ENCODE measurements at places on chromosomes 7 and 10.

GRCh38 chr10:116888380-116889055 is 39.2 kb downstream of the ENO4 start:
- no peak for DNase-seq

DNA sequence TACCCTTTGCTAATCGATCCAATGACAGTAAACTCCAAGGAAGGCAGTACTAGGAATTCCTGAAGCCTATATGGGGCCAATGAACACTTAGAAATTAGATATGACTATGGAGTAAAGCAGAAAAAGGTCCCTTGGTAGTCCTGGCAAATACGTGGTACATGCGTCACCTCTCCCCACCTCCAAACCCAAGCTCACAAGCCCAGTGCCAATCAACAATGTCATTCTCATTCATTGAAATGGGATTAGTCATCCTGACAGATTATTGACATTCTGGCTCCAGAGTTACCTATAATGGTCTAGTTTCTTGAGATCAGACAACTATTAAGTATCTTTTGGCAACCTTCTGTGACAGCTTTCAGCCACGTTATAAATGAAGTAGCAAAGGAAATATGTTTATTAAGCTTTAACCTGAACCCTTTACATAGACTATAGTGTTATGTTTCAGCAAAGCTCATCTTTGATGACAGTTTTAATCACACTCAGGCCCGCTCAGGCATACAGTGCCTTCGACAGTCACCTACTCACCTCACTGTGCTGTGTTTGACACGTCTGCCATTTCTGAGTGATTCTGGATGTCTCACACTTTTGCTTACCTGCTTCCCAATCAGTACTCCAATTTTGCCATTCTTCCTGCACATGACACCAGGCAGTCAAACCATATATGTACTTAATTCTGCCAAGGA is 69.6 kb upstream of the ADO start:
- no peak for DNase-seq

GRCh38 chr10:23362069-23362830 is 17.7 kb upstream of the C10orf67 start:
- DNase-seq, result no peak

DNA sequence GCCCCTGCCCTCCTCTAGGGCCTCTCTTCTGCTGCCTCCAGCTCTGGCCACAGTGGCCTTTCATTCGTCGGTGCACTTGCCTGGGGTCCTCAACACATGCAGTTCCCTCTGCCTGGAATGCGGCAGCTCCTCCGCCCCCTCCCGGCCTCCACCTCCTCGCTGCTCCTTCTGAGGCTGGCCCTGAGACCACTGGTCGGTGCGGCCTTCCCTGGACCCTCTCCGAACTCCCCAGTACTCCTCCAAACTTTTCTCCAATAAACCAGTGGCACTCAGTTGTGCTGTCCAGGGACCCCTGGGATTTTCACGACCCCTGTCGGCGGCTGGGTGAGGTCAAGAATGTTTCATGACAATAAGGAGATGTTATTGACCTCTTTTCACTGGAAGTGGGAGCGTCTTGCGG is 53.5 kb downstream of the BMS1 start:
- DNase-seq, result no peak

DNA sequence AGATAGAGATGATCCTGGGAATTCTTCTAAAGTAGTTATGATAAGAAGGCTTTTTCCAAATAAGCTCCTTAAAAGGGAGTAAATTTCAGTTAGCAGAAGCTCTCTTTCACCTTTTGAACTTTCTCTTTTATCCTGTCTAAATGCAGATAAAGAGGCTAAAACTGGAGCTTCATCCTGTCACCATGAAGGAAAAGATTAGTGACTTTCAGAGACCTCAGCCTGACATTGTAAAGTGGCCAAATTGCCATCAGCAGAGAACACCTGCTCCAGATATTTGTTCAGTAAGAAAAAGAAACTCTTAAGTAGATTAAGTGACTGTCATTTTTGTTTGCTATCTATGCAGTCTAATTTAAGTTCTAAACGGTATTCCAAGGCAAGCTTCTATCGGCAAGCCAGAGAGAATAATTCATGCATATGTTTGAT is 18.3 kb downstream of the VWDE start:
- no peak for DNase-seq

GRCh38 chr7:48387932-48388331 is 216.7 kb downstream of the ABCA13 start:
- no peak for DNase-seq

- no peak for DNase-seq
Measured at GRCh38 chr10:132044803-132045202, 20.9 kb upstream of the JAKMIP3 start.

DNA sequence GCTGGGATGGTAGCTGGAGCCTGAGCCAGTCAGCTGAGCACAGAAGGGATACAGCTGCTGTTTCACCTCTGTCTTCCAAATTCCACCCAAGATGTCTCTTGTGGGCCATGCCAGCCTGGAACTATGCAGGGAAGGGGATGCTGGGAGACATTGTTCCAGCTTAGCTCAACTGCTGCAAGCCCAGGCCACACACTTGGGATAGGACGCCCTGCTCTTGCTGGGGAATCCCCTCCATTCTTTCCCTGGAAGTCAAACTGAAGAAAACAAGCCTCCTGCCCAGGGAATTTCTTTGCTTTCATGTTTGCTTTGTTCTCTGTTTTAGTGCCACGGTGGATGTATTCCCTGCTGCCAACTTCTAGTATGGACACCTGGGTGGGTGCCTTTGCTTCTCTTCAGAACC is 55.2 kb upstream of the CDK13 start:
- no peak for DNase-seq

DNA sequence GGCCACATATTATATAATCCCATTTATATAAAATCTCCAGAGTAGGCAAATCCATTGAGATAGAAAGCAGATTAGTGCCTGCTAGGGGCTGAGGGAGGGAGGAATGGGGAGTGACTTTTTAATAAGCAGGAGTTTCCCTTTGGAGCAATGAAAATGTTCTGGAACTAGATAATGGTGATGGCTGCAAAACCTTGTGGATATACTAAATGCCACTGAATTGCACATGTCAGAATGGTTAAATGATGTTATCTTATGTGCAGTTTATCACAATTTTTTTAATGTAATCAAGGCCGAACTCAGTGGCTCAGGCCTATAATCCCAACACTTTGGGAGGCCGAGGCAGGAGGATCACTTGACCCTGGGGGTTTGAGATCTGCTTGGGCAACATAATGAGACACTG is 145.5 kb upstream of the AUTS2 start:
- no peak for DNase-seq

- DNase-seq, result no peak
Measured at GRCh38 chr7:147852833-147853232, 737.7 kb upstream of the C7orf33 start.

GRCh38 chr10:28939281-28940157 is 262.2 kb downstream of the BAMBI start:
- no peak for DNase-seq

DNA sequence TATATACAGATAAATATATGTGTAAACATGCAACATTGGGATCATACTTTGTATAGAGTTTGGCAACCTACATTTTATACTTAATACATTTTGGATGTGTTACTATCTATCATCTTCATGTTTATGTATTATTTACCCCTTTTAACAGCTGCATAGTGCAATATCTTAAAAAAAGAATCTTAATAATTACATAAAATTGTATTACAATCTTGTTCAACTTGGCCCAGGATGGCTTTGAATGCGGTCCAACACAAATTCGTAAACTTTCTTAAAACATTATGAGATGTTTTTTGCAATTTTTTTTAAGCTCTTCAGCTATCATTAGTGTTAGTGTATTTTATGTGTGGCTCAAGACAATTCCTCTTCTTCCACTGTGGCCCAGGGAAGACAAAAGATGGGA is 26.3 kb upstream of the PRPS1L1 start:
- DNase-seq, result no peak

DNA sequence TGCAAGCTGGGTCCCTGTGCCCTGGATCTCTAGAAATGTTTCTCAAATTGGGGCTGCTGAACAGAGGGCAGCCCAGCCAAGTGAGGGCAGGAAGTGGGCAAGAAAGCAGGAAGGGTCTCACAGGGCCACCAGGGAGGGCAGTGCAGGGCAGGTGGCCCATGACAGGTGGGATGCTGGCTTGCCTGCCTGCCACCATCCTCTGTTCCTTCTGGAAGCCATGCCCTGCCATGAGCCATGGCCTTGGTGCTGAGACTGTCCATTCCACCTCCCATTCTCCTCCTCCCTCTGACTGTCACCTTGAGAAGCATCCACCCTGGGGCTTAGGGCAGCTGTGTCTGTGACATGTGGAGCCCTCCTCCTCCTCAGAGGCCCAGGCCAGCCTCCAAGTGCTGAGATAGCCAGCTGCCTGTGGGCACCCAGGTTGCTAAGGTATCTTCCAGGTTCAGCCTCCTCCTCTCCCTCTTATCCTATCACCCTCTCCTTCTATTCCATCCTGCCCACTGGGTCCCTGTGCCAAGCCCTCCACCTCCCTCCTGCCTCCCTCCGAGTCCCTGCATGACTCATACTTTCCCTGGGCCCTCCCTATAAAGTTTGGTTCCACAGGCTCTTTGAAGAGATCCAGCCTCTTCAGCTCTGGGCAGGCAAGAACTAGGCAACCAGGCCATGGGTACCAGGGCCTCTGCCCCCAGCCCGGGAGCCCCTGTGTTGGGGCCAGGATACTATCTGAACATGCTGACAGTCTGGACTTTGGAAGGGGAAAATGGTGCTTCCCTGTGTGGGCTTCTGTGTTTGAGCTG is 1.3 kb downstream of the VSIR start:
- DNase-seq, result no peak

- no peak for DNase-seq
Measured at GRCh38 chr10:58806323-58806722, 293.7 kb downstream of the BICC1 start.

GRCh38 chr10:72445851-72446250 is 91.1 kb upstream of the DNAJB12 start:
- DNase-seq, result no peak

GRCh38 chr7:84159435-84159834 is 35.2 kb downstream of the SEMA3A start:
- DNase-seq, result no peak

GRCh38 chr10:89978081-89978480 is 276.7 kb downstream of the KIF20B start:
- DNase-seq, result no peak

DNA sequence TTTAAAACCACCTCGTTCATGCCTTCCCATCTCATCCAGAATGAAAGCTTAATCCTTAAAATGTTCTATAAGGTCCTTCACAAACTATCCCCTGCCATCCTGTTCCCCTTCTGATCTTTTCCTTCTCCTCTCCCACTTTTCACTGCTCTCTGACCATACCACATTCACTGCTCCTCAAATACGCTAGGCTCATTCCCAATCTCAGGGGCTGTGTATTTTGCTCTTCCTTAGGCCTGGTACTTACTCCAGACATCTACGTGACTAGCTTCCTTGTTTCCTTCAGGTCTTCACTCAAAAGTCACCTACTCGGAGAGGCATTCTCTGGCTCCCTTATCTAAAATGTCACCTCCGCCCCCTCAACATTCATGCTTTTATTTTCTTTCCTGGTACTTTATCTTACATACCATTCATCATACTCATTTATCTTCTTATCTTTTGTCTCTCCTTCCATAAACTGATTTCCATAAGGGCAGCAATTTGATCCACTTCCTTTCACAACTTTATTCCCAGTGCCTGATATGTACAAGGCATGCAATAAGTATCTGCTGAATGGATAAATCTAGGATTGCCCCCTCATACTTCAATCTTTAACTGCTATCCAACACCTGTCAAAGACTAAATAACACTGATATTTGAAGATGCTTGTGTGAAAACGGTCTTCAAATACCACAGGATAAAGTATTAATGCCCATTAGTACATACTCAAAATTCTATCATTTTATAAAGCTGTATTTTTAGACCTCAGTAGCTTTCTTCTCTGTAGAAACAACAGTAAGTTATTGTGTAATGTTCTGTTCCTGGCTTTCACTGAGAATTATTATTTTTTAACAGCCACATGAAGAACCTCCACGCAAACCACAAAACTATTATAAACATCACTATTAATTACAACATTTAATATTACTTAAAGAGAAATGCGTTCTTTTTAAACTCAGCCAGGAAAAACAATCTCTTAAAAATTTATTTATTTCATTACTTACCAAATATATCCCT is 27.0 kb downstream of the JMJD1C start:
- DNase-seq, result no peak

- DNase-seq, result no peak
Measured at GRCh38 chr7:7136466-7137381, 45.6 kb upstream of the C1GALT1 start.

DNA sequence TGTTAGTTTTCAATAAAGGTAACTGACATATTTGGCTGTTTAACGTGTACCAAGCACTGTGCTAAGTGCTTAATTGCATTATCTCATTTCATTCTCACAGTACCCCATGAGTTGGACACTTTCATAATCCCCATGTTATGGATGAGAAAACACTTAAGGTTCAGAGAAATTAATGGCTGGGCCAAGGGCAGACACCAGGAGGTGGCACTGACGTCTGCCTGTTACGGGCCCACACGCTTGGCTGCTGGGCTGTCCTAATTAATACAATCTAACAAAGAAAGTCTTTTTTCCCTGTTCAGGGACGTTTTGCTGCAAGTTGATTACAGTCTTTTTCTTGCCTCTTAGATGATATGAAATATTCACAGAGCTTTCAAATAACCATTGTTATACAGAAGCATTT is 16.1 kb downstream of the DYDC2 start:
- no peak for DNase-seq

DNA sequence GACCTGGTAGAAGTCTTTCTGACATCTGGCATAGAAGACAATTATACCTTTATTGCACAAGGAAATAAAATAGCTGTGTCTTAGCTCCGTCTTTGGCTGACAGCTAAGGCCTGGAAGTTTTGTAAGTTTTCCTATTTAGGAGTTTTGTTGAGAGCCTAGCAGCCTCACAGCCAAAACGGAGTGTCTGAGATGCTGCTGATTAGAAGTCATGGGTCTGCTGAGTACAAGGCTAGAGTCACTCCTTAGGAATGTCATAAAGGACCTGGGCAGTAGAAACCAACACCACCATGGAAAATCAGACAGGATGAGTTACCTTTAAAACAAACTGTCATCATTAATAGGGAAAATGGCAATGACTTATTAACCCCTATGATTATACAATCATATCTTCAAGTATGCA is 442.5 kb downstream of the KCNMA1 start:
- no peak for DNase-seq

DNA sequence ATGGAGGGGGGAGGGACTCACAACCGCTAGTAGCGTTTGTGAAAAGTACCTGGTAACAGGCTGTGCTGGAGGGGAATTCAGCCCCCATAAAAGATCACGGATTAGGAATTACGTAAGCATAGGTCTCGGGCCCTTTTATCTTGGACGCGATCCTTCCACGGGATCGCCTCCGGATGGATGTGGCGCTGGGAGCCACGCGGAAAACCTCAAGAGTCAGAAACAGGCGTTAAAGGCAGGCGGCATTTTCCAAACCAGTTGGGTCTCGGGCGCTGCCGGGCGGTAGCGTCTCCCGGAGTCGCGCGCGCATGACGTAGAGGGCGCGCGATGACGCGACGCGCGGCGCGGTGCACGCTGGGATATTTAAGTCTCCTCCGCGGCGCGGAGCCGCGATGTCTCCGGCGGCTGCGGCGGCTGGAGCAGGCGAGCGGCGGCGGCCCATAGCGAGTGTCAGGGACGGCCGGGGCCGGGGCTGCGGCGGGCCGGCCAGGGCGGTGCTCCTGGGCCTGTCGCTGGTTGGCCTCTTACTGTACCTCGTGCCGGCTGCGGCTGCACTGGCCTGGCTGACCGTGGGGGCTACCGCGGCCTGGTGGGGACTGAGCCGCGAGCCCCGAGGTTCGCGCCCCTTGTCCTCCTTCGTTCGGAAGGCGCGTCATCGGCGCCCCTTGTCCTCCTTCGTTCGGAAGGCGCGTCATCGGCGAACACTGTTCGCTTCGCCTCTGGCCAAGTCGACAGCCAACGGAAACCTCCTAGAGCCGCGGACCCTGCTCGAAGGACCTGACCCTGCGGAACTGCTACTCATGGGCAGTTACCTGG is at the start of gene POM121:
POM121 (plus strand) TSS at position 363 of the 813 bp plus-strand sequence; CDS start at position 390, 27 bp downstream.
- DNase-seq, result peak; percentile 92
